ENCODE measurements at places on chromosomes 3 and 15. TPM values are rescaled to one million over a fixed set of nuclear protein-coding genes. Genes with fewer than 3 reads are reported as not detected.

Gene STRA6
- 0.17 TPM for total RNA-seq

DNA sequence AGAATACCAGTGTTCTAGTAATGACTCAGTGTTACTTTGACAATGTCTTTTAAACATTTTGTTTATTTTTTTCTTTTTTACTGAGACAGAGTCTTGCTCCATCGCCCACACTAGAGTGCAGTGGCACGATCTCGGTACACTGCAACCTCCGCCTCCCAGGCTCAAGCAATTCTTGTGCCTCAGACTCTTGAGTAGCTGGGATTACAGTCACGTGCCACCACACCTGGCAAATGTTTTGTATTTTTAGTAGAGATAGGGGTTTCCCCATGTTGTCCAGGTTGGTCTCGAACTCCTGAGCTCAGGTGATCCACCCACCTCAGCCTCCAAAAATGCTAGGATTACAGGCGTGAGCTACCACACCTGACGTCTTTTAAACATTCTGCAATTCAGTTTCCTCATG, 15.7 kb downstream of the AQR start:
- no peak for DNase-seq

DNA sequence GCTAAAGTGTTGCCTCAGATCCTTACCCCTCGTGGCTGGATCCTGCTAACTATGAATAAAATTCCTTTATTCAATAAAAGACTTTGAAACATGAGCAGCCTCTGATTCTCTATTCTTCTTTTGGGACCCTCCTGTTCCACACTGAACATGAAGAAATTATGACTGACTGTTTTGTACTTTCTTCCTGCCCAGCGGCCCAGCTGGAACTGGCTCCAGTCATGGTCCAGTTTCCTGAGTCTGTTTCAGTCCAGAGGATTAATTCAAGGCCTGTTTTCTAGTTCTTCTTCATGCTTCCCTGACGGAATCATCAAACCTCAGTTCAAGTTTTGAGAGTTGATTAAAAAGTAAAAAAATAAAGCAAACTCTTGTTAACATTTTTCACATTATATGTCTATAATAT, 52.6 kb upstream of the CP start:
- DNase-seq = no peak

GRCh38 chr15:66095871-66096687, 157.5 kb downstream of the MEGF11 start:
- no peak for DNase-seq

DNA sequence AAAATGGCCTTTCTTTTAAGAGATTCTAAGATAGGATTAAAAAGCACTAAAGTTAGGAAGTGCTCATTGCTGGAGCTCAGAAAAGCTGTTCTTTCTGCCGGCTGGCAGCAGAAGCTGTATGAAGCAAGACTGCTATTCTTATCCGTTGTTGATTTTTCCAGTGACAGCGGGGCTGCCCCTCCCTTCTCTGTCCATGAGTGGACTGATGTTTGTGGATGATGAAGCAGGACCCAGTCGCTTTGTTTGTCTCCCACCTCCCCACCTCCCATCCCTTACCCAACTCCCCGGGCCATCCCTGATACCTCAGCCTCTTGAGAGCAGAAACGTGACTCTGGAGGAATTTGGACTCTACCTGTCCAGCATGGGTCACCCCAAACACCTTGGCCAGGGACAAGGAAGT, 10.3 kb upstream of the MUSTN1 start:
- no peak for DNase-seq

- DNase-seq = no peak
Observed at GRCh38 chr3:126033765-126034164, 50.2 kb downstream of the SLC41A3 start.

DNA sequence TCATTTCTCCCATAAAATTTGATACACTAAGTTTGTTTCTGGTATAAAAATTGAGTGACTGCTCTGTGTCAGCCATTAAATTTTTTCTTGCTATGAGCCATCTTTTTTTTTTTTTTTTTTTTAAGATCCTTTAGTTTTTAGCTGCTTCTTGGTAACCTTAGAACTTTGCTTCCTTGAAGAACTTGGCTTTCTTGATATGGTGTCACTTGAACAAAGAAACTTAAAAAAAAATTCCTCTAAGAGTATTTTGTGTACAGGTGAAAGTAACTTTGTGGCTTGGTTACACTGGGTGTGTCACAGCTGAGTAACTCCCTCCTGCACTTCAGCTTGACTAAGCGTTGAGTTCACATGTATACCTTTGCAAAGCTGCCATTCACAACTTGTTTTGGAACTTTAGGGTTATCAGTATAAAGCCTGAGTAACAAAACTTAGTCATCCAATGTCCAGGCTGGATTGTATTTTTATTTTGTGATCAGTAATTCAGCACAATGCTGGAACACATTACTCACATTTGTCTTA, 6.5 kb downstream of the CHD2 start:
- DNase-seq = no peak

All from NCI-H460 (cell line).